ENCODE measurements at places on chromosomes 11 and 22. TPM values are rescaled to one million over a fixed set of nuclear protein-coding genes. Genes with fewer than 3 reads are reported as not detected.
A peak's percentile ranks its signal among the peaks of the same experiment; 100 is the strongest.

Gene DESI1
- total RNA-seq, result 19.2 TPM

Gene RTN4R
- 8.5 TPM for total RNA-seq

Gene OR51B5
- total RNA-seq, result not detected

Gene SLC29A2
- total RNA-seq, result 20.2 TPM

Gene CLDN5
- total RNA-seq, result 31.0 TPM

Gene GAB4
- not detected for total RNA-seq

Gene KLHDC7B
- total RNA-seq, result 0.16 TPM

Gene OR56A1
- total RNA-seq, result not detected

- no peaks in the 10 kb centered on the region for H3K4me1 ChIP-seq
- H3K27me3 ChIP-seq, result no peaks in the 10 kb centered on the region
- H3K27ac ChIP-seq, result no peak overlapping the region
- no peak for DNase-seq
- no peak overlapping the region for H3K4me3 ChIP-seq
Observed at GRCh38 chr11:125190566-125190965, 26.0 kb downstream of the PKNOX2 start.

GRCh38 chr11:23272095-23272494 is 411.8 kb upstream of the CCDC179 start:
- no peaks in the 10 kb centered on the region for H3K4me1 ChIP-seq
- no peak overlapping the region for H3K27ac ChIP-seq
- H3K36me3 ChIP-seq, result no peaks in the 10 kb centered on the region
- no peak for DNase-seq
- H3K4me3 ChIP-seq, result no peak overlapping the region

DNA sequence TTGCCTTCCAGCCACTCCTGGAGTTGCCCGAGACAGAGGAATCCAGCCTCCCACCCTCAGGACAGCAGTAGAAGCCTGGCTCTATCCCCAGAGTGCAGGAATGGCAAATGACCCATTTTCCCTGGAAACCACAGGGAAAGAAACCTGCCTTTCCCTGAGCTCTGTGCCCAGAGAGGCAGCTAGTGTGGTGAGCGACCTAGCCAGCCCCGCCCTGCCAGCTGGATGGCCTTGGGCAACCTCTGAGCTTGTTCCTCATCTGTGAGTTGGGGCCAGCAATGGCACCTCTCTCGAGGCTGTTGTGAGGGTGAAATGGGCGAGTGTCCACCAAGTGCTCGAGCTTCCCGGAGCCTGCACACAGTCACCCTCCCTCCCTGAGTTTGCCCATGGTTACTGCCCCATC is 3.7 kb downstream of the OMP start:
- peak overlapping the region; percentile 9 for H3K27ac ChIP-seq
- no peaks in the 10 kb centered on the region for H3K36me3 ChIP-seq
- peaks cover 17% of the 10 kb centered on the region for H3K4me1 ChIP-seq
- no peaks in the 10 kb centered on the region for H3K27me3 ChIP-seq

DNA sequence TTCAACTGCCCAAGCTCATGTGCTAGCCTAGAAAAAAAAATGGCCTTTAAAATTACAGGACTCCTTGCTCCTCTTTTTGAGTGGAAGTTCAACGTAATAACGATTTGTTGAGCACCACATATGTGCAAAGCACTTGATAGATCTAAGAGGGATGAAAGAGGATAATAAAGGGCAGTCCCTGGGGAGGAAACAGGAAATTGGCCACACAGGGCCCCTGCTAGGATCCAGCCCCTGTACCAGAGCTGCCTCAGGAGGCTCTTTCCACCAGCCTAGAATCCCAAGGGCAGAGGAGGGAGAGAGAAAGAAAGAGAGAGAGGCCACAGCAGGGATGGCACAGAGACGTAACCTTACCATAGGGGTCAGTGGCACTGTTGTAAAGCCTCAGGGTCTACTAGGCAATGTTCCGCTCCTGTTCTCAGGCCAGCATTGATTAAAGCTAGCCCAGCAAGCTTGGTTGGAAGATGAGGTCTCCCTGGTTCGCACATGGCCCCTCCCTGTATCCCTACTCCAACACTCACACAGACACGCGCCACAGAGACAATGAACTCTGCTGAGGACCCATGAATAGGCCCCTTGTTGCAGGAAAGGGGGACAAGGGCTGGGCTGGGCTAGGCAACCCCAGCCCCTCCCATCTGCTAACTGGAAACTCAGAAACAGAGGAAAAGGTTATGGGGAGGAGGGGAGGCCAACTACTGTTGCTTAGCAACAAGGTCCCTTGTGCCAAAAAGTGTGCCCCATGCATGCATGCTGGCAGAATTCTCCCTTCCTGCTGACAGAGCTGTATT is at the start of gene TMPRSS5:
Gene TMPRSS5, minus strand, starts transcription at position 438 of the 785 bp plus-strand sequence. Its CDS starts 84 bp downstream, at position 354.
- H3K27ac ChIP-seq, result no peak within 1 kb of the TSS
- H3K4me3 ChIP-seq, result no peak within 1 kb of the TSS
- H3K36me3 ChIP-seq, result no peaks in the 10 kb centered on the region
- DNase-seq, result no peak

GRCh38 chr11:8613036-8613435 is 19.0 kb upstream of the STK33 start:
- no peaks in the 10 kb centered on the region for H3K36me3 ChIP-seq
- no peaks in the 10 kb centered on the region for H3K4me1 ChIP-seq
- H3K4me3 ChIP-seq, result no peak overlapping the region
- no peak for DNase-seq

DNA sequence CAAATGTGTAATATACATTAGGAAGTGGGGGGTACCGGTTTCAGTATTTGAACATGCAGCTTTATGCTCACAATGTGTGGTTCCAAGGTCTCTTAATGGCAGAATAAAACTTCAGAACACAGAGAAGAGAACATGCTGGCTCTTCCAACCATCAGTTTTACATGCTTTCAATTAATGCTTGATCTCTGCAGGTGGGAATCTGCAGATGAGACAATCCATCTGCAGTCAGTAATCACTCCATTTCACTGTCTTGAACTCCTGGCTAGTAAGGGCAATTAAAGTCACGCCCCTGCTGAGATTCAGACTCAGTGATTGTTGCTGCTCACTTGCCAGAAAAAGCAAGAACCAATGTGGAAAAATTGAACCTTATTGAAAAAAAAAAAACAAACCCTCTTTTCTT is 945.7 kb downstream of the DLG2 start:
- no peak for DNase-seq
- no peak overlapping the region for H3K27ac ChIP-seq
- H3K4me1 ChIP-seq, result no peaks in the 10 kb centered on the region
- H3K36me3 ChIP-seq, result no peaks in the 10 kb centered on the region

- H3K4me1 ChIP-seq, result no peaks in the 10 kb centered on the region
- H3K4me3 ChIP-seq, result no peak overlapping the region
- no peak overlapping the region for H3K27ac ChIP-seq
- H3K27me3 ChIP-seq, result no peaks in the 10 kb centered on the region
- H3K36me3 ChIP-seq, result no peaks in the 10 kb centered on the region
- no peak for DNase-seq
Observed at GRCh38 chr22:27987557-27987956, 68.5 kb upstream of the PITPNB start.

GRCh38 chr11:75496305-75496752 is 29.4 kb downstream of the GDPD5 start:
- no peaks in the 10 kb centered on the region for H3K27me3 ChIP-seq
- H3K4me1 ChIP-seq, result no peaks in the 10 kb centered on the region
- no peak for DNase-seq
- no peak overlapping the region for H3K27ac ChIP-seq
- no peaks in the 10 kb centered on the region for H3K36me3 ChIP-seq
- H3K4me3 ChIP-seq, result no peak overlapping the region

- no peaks in the 10 kb centered on the region for H3K4me1 ChIP-seq
- no peaks in the 10 kb centered on the region for H3K36me3 ChIP-seq
- H3K27ac ChIP-seq, result no peak overlapping the region
- H3K4me3 ChIP-seq, result no peak overlapping the region
- no peaks in the 10 kb centered on the region for H3K27me3 ChIP-seq
Observed at GRCh38 chr11:119793335-119793984, 64.5 kb upstream of the NECTIN1 start.

DNA sequence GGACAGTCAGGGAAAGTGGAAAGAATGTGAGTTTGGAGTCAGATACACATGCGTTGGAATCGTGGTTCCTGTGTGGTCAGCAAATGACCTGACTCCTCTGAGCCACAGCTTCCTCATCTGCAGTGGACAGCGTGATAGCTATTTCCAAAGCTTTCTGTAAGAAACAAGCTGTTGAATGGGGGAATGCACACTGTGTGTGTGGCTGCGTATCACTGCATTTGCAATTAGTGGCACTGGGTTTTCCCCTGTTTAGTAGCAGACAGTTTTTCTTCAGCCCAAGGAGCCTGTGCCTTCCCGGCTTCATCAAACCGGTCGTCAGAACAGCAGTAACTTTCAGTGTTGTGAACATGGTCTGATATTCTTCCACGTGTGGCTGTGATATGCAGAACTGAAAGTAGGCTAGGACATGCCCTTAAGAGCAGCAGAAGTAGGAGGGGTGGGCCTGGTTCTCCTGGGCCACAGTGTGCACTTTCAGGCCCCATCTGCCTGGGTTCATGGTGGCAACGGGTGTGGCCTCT is 121.5 kb downstream of the RRAS2 start:
- H3K27me3 ChIP-seq, result no peaks in the 10 kb centered on the region
- H3K27ac ChIP-seq, result no peak overlapping the region
- H3K4me3 ChIP-seq, result no peak overlapping the region
- no peaks in the 10 kb centered on the region for H3K4me1 ChIP-seq
- no peaks in the 10 kb centered on the region for H3K36me3 ChIP-seq
- DNase-seq, result no peak

DNA sequence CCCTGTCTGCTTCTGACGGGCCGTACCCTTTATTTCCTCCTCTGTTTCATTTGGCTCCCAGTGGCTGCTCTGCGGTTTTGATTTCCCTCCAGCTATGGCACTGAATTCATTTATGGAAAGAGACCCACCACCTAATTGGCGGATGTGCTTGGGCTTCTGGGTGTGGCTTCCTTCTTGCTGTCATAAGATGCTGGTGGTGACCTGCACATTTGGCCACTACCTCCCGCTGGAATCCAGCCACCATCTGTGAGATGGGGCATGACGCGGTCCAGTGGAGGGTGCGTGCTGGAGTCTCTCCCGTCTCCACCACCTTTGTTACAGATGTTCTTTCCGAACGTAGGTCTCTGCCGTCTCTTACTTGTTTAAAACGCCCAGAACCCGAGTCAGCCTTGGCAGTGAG is 47.7 kb upstream of the FADD start:
- H3K4me3 ChIP-seq, result no peak overlapping the region
- DNase-seq, result no peak
- no peak overlapping the region for H3K27ac ChIP-seq

DNA sequence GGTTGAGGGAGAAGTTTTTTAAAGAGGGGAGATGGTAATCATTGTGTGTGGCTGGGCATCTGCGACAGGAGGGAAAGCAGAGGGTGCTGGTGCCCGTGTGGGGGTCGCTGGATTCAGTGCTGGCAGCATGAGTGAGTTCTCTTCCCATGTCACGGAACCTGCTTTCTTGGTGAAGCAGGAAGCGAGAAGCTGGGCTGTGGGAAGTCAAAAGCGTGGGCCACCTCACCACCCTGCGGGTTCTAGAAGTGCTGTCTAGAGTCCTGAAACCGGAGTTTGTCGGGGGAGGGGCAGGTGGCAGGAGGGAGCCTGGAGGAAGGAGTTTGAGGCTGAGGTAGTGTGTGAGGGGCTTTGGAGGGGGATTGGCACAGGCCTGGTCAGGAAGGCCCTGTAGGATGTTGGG is 14.2 kb downstream of the SART1 start:
- H3K36me3 ChIP-seq, result peaks cover 13% of the 10 kb centered on the region
- no peaks in the 10 kb centered on the region for H3K4me1 ChIP-seq
- no peak overlapping the region for H3K4me3 ChIP-seq
- H3K27ac ChIP-seq, result no peak overlapping the region
- H3K27me3 ChIP-seq, result no peaks in the 10 kb centered on the region

DNA sequence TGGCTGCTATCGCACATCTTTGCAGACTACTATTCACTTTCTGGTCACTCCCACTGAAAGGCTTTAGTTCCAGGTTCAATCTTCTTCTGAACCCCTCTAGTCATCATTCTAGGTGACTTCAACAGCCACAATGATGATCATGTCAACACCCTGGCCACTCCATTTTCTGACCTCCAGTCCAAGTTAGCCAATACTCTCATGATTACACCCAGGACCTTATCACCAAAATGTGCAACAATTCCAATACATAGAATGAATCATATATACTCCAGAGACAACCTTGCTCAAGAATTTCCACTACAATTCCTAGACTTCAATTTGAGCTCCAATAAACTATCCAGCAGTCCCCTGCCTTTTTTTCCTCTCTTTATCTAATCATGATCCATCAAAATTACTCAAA is 70.7 kb downstream of the PAK1 start:
- H3K27ac ChIP-seq, result no peak overlapping the region
- peaks cover 8% of the 10 kb centered on the region for H3K4me1 ChIP-seq
- H3K36me3 ChIP-seq, result no peaks in the 10 kb centered on the region

- H3K4me3 ChIP-seq, result no peak overlapping the region
- H3K36me3 ChIP-seq, result no peaks in the 10 kb centered on the region
- no peak for DNase-seq
- H3K27me3 ChIP-seq, result no peaks in the 10 kb centered on the region
Observed at GRCh38 chr11:103055221-103055890, 36.6 kb downstream of the DCUN1D5 start.

- H3K27ac ChIP-seq, result no peak overlapping the region
- no peaks in the 10 kb centered on the region for H3K27me3 ChIP-seq
- DNase-seq, result peak; percentile 31
- H3K4me3 ChIP-seq, result no peak overlapping the region
Observed at GRCh38 chr22:41762980-41763779, 37.3 kb upstream of the CCDC134 start.

DNA sequence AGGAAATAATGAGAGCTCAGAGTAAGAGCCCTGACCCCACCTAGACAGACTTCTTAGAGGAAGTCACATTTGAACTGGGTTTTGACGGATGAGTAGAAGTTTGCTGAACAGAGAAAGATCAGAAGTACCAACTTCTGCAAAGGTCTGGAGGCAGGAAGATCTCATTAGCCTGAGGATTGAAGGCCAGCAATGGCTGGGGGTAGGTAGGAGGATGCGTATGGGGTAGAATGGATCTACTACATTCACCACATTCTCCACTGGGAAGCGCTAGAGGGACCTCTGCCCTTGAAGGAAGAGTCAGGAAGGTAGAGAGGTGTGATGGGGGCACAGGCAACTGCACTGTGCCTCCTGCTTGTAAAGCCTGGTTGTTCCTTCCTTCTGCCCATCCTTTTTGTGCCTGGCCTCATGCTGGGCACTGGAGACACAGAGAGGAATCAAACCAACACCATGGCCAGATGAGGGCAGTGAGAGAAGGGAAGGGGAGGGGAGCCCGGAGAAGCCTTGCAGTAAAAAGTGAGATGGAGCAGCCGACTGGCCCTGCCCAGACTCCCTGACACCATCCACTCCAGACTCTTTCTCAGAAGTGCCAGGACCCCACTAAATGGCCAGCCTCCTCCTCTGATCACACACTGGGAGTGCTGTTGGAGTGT is 4.9 kb downstream of the TPBGL start:
- H3K4me3 ChIP-seq, result no peak overlapping the region
- H3K36me3 ChIP-seq, result no peaks in the 10 kb centered on the region
- no peak for DNase-seq
- peaks cover 2% of the 10 kb centered on the region for H3K4me1 ChIP-seq
- no peak overlapping the region for H3K27ac ChIP-seq
- peaks cover 18% of the 10 kb centered on the region for H3K27me3 ChIP-seq

Measured in colonic mucosa (tissue), 4 donors.